ENCODE measurements at places on chromosomes 16 and 17. TPM values are rescaled to one million over a fixed set of nuclear protein-coding genes. Genes with fewer than 3 reads are reported as not detected.

Gene TPSD1
- not detected for total RNA-seq

DNA sequence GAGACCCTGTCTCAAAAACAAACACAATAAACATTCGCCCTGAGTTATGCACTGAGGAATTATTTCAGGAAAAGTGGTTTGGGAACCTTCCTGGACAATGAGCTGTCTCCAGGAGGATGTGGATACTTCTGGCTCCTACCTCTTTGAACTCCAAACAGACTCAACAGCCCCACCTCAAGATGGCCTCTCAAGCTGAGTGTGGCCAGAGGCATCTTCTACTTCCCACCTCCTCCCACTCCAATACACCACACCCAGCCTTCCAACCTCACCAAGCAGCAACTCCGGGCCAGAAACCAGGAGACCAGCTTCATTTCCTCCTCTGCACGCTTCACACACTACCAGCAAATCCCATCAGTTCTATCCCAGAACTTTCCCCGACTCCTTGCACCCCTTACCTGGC lies 11.6 kb downstream of the HBQ1 start:
- DNase-seq: no peak

DNA sequence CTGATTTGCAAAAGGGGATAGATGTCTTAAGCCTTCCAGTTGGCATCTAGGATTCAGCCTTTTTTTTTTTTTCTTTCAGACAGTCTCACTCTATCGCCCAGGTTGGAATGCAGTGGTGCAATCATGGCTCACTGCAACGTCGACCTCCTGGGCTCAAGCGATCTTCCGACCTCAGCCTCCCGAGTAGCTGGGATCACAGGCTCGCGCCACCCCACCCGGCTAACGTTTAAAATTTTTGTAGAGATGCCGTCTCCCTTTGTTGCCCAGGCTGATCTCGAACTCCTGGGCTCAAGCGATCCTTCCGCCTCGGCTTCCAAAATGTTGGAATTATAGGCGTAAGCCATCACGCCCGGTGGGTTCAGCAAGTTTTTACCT lies 571 bp upstream of the CCP110 start:
- DNase-seq: no peak

Gene KRTAP9-6
- not detected for total RNA-seq

Gene AATK
- total RNA-seq: 0.32 TPM

Gene HOXB7
- total RNA-seq: not detected

DNA sequence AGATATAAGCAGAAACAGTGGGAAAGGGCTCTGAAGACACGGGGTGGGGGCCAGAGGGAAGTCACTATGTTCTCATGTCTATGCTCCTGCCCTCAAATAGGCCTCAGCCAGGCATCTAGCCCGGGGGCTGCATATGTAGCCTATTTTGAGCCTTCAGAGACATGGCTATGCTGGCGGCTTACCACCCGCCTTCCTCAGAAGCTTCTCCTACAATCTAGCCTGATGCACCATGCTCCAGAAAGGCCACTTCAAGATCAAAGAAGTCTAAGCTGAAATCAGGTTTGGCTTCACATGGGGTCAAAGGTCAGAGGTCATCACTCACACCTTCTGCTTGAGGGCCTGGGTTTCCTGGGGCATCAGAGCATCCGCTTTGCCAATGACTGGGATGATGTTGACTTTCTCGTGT lies 1.6 kb downstream of the SEPTIN1 start:
- no peak for DNase-seq

Gene ABCA8
- total RNA-seq: not detected

DNA sequence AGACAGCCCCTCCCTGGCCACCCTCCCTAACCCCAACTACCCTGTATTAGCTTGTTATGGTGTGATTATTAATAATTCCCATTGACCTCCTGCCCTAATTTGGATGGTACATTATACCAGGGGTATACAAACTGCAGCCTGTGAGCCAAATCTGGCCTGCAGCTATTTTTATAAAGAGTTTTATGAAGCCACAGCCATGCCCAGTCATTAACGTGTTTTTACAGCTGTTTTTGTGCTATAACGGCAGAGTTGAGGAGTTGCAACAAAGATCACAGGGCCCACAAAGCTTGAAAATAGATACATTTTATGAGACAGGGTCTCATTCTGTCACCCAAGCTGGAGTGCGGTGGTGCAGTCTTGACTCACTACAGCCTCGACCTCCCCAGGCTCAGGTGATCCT lies 6.0 kb downstream of the METTL22 start:
- DNase-seq: no peak

Gene ZNF205
- 0.25 TPM for total RNA-seq

DNA sequence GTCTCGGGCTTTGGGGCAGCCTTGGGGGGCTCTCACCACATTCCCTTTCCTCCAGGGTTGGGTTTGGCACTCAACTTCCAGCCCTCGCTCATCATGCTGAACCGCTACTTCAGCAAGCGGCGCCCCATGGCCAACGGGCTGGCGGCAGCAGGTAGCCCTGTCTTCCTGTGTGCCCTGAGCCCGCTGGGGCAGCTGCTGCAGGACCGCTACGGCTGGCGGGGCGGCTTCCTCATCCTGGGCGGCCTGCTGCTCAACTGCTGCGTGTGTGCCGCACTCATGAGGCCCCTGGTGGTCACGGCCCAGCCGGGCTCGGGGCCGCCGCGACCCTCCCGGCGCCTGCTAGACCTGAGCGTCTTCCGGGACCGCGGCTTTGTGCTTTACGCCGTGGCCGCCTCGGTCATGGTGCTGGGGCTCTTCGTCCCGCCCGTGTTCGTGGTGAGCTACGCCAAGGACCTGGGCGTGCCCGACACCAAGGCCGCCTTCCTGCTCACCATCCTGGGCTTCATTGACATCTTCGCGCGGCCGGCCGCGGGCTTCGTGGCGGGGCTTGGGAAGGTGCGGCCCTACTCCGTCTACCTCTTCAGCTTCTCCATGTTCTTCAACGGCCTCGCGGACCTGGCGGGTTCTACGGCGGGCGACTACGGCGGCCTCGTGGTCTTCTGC lies 8.4 kb downstream of the SLC16A3 start:
- DNase-seq: no peak

GRCh38 chr17:32596628-32597027 lies 109.8 kb downstream of the CDK5R1 start:
- peak; percentile 14 for DNase-seq

GRCh38 chr16:2385190-2385836 lies 43.9 kb upstream of the CCNF start:
- DNase-seq: no peak

Measured in activated naive CD4-positive, alpha-beta T cell treated with anti-CD3 and anti-CD28 coated beads for 36 hours (primary cell).